ENCODE measurements at places on chromosomes 5 and 9.

- peak; percentile 55 for DNase-seq
These were observed 471.1 kb upstream of the MPDZ start for GRCh38 chr9:13750639-13751038.

GRCh38 chr5:34669931-34670516 lies 13.9 kb downstream of the RAI14 start:
- no peak for DNase-seq

DNA sequence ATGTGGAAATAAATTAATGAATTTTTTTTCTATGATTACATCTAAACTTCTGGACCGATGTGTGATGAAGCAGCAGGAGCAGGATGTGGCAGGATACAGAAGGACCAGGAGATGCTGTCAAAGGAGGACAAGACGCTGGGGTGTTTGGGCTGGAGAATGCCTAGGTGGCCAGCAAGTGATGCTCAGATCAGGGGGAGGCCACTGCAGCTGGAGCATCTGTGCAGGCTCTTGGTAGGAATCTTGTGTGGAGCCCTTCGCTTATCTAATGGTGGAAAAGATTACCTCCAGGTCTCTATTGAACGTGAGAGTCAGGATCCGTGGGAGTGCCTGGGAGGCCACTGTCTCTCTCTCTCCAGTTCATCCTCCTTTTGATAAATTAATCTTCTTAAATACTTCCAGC lies 79.8 kb downstream of the MRPL36 start:
- DNase-seq: no peak

DNA sequence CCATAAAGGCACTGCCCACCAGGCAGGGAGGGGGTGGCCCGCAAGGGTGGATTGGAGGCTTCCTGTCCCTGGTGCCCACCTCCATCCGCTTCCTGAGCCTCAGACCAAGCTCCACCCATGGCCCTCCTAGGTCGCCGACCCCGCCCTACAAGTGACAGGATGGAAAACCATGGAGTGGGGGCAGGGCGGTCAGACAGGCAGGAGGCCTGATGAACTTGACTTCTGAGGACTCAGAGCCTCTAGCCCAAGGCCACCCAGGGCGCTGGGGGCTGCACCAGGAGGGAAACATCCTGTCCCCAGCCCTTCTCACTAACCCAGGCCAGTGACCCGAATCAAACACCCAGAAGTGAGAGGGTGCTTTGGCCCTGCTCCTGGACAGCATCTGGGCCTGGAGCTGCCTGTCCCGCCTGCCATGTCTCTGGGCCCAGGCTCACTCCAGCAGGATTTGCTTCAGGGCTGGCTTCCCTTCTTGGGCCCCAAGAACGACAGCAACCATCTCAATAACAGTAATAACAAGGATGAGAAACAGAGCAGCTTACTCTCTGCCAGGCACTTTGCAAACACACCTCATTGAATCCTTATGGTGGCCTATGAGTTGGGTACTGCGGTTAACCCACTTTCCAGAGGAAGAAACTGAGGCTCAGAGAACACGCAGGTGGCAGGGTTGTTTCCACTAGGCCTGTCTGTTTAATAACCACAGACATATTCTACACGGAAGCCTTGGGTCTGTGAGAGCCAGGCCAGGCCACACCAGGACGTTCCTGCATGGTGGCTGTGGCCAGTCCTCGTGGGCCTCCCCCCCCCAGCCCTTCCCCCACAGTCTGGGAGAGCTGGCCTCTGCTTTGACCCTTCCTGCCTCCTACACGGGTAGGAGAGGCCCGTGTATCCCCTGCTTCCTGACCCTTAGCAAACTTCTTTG lies 4.4 kb upstream of the ST6GALNAC6 start:
- DNase-seq: no peak

- DNase-seq: no peak
These were observed 144.0 kb downstream of the TMC1 start for GRCh38 chr9:72665421-72665820.

DNA sequence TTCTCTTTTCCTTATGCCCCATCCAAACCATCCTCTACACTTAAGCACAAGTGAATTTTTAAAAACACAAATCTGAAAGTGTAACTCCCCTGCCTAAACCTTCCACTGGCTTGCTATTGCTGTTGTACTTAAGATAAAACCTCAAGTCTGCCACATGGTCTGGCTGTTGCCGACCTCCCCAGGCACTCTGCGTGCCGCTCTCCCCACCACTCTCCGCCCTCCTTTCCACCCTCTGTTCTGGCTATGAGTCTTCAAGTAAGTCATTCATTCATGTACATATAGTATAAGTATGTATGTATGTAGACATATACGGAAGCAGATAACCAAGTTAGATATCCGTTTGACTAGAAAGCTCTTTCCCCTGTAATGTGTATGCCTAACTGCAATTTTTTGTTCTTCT lies 94.7 kb upstream of the ANKRD55 start:
- DNase-seq: no peak

DNA sequence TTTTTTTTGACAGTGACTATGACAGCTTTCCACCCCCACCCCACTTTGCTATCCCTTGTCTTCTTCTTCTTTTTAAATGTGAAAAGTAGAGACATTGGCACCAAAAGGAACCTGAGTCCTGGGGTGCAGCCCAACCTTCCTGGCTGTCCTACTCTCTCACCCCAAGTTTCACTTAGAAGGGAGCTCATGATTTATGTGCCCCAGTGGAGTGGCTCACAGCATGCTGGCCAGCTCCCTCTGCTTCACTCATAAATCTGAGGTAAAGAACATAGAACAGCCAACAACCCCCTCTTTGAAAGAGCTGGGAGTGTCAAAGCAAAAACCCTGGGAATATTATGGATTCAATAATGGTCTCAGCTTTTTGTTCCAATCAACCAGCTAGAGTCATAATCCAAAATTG lies 196.3 kb upstream of the DAPK1 start:
- no peak for DNase-seq

DNA sequence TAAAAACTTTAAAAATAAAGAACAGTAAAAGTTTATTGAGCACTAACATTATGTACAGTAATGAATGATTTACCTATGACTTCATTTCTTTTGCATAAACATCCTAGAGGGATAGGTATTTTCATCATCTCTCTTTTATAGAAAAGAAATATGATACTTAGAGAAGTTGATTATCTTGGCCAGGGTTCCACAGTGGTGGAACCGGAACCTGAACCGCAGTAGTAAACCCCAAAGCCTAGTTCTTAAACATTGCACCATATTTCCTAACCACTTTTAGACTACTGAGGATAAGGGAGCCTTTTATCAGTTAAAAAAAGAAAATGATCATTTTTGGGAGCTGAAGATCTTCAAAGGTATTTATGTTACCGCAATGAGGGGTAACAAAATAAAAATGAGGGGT lies 205.7 kb upstream of the SGCD start:
- no peak for DNase-seq

DNA sequence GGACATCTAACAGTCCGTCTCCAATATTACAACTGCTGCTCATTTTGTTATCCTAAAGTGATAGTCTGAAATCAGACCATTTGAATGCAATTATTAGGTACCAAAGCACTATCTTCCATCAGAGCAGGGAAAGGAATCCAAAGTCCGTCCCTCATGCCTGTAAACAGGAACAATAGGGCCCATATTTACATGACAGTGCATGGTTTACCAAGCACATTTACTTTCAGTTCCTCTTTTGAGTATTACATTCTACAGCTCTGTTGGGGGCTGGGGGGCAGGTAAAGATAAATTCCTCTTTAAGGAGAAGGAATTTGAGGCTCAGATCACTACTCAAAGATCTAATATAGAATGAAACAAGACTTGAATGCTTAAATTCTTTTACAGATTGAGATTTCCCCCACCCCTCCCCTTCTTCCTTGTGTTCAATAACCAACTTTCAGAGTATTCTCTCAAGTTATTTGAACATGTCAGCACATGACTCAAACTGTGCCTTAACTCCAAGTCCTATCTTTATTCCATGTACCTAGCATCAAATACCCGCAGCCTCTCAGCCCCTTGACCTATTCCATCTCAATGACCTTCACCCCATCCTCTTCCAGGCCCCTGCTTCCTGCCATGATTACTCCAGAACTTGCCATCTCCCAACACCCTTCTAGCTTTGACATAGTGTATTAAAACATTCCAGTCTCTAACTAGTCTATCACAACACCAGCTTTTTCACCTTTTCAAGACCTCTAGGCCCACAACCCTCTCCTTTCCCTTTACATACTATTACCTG lies 71.0 kb downstream of the BRINP1 start:
- DNase-seq: no peak

- DNase-seq: peak; percentile 55
These were observed 58.4 kb upstream of the NUDT12 start for GRCh38 chr5:103620851-103621547.

GRCh38 chr9:122307061-122307460 lies 42.4 kb downstream of the MRRF start:
- no peak for DNase-seq

GRCh38 chr9:70013598-70014196 lies 30.0 kb upstream of the MAMDC2 start:
- DNase-seq: no peak

GRCh38 chr5:145697251-145697990 lies 137.7 kb downstream of the PRELID2 start:
- DNase-seq: no peak

DNA sequence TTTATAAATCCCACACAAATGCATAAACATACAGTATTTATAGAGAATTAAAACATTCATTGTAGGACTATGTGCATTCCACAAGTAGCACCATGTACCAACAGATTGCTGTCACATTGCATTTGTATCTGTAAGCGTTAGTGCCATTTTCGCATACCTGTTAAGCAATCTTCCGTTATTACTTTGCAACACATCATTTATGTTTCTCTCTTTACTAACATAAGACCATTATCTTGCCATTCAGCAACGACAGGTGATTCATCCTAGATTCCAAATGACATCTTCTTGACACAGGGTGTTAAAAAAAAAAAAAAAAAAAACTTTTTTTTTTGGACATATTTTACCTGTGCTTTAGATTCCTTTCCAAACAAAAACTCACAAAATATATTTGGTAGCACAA lies 511.8 kb downstream of the ELAVL2 start:
- DNase-seq: no peak

- no peak for DNase-seq
These were observed 44.6 kb upstream of the PIK3R1 start for GRCh38 chr5:68170826-68171558.

- no peak for DNase-seq
These were observed 382 bp upstream of the FGF1 start for GRCh38 chr5:142686210-142686734.

GRCh38 chr9:68685770-68686169 lies 19.3 kb upstream of the PIP5K1B start:
- DNase-seq: no peak

GRCh38 chr5:151707567-151707966 lies 20.9 kb upstream of the SPARC start:
- DNase-seq: no peak

DNA sequence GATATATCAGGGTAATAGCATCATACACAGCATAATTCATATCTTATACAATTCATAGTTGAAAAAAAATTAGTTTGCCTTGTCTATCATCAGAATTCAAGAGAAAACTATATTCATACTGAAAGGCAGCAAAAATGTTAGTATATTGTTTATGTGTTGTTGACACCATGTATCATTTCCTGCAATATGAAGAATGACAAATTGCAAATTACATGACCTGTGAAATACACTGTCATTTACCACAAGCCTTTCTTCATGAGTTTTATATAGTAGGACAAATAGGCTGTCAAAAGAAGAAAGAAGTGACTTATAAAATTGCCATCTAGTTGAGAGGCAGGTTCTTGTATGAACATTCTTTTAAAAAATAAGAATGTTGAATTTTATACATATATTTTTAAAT lies 1136.3 kb upstream of the CDH9 start:
- no peak for DNase-seq

GRCh38 chr5:109743770-109744212 lies 54.1 kb downstream of the MAN2A1 start:
- DNase-seq: no peak

DNA sequence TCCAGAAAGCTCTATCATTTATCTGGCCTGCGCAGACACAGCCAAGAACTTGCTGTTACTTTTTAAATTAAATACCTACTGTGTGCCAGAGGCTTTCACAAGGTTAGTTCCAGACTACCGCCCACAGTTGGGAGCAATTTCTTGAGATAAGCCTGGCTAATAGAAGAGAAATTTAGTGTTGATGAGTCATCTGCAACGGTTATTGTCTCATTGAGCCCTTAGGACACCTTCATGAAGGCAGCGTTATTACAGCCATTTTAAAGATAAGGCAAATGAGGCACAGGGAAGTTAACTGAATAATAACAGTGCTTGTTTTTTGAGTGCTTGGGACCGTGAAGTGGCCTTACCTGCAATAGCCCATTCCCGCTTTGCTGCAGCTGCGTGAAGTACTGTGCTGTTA lies 292.9 kb upstream of the MSX2 start:
- DNase-seq: no peak

- DNase-seq: no peak
These were observed 30.1 kb downstream of the NIPSNAP3B start for GRCh38 chr9:104794070-104794469.

GRCh38 chr9:13716601-13717321 lies 437.3 kb upstream of the MPDZ start:
- DNase-seq: no peak

GRCh38 chr5:93595420-93596147 lies 12.6 kb downstream of the NR2F1 start:
- DNase-seq: no peak

- no peak for DNase-seq
These were observed 10.4 kb upstream of the FIBCD1 start for GRCh38 chr9:130949188-130950038.

- DNase-seq: no peak
These were observed 80.3 kb downstream of the HRH2 start for GRCh38 chr5:175738126-175738525.

- no peak for DNase-seq
These were observed 56.7 kb upstream of the PCA3 start for GRCh38 chr9:76707510-76707909.
